Posterior vena cava (tissue), 2 donors: ENCODE measurements at places on chromosomes 6 and 20. TPM values are rescaled to one million over a fixed set of nuclear protein-coding genes. Genes with fewer than 3 reads are reported as not detected.

The OOEP gene
- not detected for total RNA-seq

The SIM1 gene
- not detected for total RNA-seq

The CITED2 gene
- total RNA-seq, result 85.4 TPM

The BCAS1 gene
- total RNA-seq, result 1.8 TPM

The BHLHE23 gene
- not detected for total RNA-seq

The KCNQ2 gene
- not detected for total RNA-seq

The IPCEF1 gene
- total RNA-seq, result 4.0 TPM

The ZC2HC1B gene
- total RNA-seq, result not detected

The MEP1A gene
- total RNA-seq, result not detected

The SPATA25 gene
- total RNA-seq, result 1.00 TPM

The GGTLC1 gene
- total RNA-seq, result not detected

The PACRG gene
- 3.9 TPM for total RNA-seq

The PIM1 gene
- total RNA-seq, result 34.3 TPM

The DEFB129 gene
- total RNA-seq, result not detected

The CPNE5 gene
- total RNA-seq, result 5.2 TPM

The CRISP2 gene
- total RNA-seq, result not detected

The CABLES2 gene
- total RNA-seq, result 3.8 TPM

The BTNL2 gene
- total RNA-seq, result not detected

The PKIB gene
- total RNA-seq, result 1.8 TPM

The TFAP2A gene
- total RNA-seq, result not detected
